M059J (cell line): ENCODE measurements at places on chromosomes 5 and 9. TPM values are rescaled to one million over a fixed set of nuclear protein-coding genes. Genes with fewer than 3 reads are reported as not detected.

- no peak for DNase-seq
These were observed 182.5 kb downstream of the GAPVD1 start for GRCh38 chr9:125444166-125444565.

DNA sequence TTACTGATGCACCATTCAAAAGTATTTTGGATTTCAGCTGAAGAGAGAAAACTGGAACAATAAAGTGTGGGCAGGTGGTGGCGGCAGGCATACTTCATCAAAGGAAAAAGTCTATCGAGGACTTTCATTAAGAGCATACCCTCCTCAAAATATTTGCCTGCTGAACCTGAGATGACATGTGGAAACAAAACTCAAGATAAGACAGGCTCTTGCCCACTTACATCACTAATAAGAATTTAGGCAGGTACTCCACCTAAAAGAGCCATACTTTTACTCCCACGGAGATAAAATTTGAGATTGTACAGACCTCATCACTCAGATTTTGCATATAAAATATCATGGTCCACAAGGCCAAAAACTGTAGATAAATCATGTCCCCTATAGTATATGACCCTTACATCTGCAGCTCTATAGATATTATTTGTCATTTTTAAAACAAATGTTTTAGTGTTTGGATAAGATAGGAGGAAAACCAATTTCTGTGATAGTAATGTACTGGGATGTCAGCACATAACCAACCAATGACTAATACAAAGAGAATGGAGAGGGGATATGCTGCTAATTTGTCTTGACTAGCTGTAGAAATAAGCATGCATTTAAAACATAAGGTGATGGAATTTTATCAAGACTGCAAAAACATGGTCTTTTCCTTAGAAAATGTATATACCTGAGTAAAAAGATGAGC is 730.6 kb upstream of the ZNF608 start:
- DNase-seq: peak; percentile 51

- DNase-seq: peak; percentile 64
These were observed 47.0 kb upstream of the HOMER1 start for GRCh38 chr5:79560771-79561524.

DNA sequence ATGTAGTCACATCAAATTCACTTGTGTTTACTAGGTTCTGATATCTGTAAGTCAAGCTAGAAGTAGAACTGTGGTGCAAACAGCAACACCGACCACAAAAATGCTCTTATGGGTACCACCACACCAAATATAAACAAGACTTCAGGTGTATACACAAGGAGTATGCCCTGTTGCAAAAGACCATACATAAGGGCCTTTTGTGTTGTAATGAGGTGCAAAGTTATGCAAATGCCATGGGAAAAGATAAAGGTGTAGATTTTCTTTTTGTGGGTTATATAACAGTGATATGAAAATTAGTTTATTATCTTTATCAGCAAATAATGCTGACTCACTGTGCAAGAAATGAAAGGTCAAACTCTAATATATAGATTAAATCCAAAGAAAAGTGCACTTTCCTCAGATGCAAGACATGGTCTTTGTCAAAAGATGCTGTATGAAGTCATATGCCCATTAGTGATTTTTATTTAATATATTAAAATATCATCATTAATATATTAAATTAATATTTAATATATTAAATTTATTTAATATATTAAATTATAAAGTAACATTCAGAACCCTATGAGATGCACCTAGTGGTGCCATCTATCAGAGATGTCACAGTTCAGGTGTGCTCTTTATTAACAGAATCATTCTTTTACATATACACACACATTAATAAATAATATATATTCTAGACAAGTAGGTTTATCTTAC is 26.7 kb upstream of the ALDH1A1 start:
- DNase-seq: peak; percentile 42

DNA sequence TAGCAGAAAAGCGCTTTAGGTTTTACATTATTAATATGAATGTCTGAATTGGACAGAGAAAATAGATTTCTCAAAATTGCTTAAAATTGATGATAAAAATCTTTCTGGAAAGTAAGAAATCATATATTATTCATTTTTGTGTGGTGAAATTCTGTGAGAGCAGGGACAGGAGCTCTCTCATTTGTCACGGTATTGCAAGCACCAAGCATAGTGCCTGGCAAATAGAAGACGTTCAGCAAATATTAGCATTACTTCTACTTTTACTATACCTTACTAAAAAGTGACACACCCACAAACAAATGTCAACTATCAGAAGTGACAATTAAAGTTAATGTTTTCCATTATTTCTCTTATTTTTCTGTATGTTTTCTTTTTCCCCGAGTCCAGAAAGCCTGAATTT is 69.1 kb downstream of the XRCC4 start:
- DNase-seq: no peak

DNA sequence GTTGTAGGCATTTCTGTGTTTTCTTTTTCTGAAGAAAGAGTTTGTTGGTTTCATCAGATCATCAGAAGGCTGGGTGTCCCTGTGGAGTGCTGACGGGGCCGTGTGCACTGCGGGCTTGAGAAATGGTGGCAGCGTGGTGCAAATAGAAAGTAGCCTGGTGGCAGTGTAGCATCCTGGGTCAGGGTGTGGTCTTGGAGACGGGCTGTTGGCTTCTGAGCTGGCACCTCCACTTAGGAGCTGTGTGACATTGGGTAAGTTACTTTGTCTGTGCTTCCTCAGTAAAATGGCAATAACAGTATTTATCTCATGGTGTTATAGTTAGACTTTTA is 10.0 kb upstream of the NDST1 start:
- DNase-seq: no peak

DNA sequence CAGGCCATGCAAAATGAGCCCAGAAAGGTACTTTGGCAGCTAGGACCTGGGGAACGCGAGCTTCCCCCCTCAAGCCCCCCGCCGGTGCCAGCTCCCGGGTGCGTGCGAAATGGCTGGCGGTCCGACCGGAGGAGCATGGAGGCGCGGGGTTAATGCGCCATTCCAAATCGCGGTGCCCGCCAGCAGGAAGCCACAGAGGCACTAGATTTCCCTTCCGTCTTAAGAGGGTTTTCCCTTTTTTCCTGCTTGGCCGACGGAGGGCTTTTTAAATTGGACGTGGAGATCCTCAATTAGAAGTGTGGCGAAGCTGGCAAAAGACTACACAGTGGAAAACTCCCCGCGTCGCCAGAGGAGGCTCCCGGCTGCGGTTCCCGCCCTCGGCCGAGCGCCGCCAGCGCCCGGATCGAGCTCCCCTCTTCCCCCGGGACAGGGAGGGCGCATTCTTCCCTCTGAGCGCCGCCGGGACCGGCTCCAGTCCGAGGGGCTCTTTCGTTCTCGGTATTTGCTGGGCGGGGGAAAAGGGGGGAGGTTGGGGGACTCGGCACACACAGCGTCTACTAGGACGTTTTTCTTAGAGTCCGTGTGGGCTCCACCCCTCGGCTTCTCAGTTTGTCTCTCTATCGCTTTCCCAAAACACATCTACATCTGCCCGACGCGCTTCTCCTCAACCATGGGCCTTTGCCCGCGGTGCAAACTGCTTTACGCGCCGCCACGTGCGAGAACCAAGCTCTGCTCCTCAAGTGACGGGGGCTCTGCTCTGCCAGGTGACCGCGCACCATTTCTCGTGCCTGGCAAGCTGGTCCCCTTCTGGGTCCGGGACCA is 3.0 kb downstream of the GDNF start:
- peak; percentile 69 for DNase-seq

DNA sequence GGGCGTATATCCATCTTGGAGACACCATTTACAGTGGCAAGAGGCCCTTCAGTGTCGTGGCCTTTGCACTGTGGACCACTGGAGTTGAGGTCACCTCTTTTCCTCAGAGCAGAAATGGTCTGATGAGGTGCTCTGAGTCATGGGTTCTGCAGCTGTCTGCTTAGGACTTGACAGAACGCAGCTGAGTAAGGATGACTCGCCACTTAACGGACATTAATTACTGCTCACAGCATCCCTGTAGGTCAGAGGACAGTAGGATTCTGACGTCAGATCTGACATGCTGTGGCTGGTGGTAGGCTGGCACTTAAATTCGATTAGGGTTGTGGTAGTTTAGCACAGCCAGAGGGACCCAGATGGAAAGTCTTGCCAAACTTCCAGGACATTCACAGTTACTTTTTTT is 479.4 kb downstream of the DMAC1 start:
- peak; percentile 90 for DNase-seq

- DNase-seq: no peak
These were observed 203.4 kb downstream of the GADD45G start for GRCh38 chr9:89808076-89808755.

DNA sequence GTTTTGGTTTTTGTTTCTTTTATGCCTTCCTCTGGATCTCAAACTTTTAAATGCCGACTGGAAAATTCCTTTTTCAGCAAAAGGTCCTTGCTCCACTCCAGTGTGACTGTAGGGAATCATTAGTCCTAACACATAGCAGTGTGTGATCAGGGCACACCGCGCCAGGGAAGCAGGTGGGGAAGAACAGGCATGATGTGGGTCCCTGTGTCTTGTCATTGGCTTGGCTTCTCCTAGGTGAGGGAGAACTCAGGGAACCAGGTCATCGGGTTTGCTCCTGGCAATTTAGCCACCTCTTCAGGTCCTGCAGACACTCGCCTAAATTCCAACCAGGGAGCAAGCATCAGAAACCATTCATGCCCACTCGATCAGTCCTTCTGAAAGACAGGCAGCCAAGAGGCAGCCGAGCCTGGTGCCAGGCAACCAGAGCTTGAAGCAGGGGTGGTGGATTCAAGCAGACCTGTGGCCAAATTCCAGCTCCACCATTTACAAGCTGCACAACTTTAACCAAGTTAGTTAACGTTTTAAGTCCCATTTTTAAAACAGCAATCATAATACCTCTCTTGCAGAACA is 514.2 kb downstream of the BNC2 start:
- no peak for DNase-seq

DNA sequence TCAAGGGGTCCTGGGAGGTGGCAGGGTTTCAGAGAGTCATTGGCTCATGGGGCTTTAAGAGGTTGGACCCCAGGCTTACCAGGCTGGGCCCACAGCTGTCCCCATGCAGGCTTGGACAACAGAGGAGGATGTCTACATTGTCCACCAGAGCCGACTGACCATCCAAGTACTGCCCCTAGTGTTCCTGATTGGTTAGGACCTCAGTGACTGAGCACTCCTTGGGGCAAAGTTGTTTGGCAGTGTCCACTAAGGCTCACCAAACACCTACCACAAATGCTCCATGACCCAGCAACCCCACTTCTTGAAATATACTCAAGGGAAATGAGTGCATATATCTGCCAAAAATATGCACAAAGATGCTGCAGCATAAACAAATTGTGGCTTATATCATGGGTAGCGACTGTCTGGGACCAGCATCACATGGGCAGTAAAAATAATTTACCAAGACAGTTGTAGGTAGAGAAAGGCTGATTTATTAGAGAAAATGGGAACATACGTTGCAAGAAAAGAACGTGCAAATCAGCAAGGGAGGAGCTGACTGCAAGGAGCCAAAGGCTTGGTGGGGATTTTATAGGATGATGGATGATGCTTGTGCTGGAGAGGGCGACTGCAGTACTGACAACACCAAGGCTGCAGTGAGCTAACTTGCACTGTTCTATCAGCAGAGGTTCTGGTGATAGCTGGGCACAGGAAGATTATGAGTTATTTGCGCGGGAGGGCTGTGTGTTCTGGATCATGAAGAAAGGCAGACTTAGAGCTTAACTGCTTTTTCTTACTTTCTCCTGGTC is 265.2 kb downstream of the GADD45G start:
- DNase-seq: no peak

DNA sequence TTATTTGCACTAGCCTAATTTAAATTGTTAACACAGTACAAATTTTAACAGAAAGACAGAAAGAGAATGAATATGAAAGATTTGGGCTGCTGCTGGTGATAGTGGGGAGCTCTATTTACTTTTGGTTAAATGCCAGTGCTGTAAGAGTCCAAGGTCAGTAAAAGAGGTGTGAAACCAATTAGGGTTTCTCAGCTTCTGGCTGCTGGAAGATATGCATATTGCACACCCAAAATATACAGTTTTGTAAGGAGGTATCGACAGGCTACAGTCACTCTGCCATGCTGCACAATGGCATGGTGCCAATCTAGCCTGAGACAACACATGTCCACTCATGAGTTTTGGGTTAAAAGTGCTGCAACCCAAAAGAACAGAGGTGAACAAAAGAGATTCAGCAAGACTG is 79.3 kb downstream of the PPP2R2B start:
- no peak for DNase-seq

DNA sequence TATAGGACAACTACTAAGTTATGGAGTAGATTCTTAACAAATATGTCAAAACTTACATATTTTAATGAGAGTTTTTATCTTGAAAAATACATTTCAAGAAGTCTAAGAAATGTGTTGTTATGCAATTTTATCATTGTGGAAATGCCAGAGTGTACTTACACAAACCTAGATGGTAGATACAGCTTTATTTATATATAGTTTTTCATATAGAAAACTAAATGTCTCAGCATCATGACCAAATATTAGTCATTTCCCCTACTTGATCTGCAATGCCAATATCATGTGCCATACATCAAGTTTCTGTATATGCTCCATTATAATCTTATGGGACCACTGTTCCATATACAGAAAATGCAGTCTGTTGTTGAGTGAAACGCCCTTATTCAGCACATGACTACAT is 28.7 kb downstream of the CAST start:
- no peak for DNase-seq

DNA sequence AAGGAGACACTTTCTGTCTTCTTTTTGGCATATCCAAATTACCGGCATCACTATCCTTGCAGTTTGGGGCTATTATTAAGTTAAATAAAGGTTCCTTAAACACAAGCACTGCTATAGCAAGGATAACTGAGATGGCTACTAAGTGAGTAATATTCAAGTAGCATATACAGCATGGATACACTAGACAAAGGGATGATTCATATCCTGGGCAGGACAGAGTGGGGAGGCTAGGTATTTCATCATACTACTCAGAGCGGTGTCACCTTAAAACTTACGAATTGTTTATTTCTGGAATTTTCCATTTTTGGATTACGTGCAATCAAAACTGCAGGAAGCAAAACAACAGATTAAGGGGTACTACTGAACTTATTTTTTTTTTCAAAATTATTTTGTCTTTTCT is 54.1 kb downstream of the FER start:
- DNase-seq: peak; percentile 91

- DNase-seq: peak; percentile 48
These were observed 1.3 kb downstream of the SLC35D2 start for GRCh38 chr9:96382175-96382574.

GRCh38 chr5:68350176-68350575 is 134.6 kb downstream of the PIK3R1 start:
- peak; percentile 24 for DNase-seq

GRCh38 chr5:53357439-53357838 is 123.0 kb upstream of the FST start:
- no peak for DNase-seq

Gene ZNF879
- 0.07 and 0.47 TPM in 2 replicates for total RNA-seq

Gene PPP2R2B
- total RNA-seq: 7.6 and 9.1 TPM in 2 replicates

Gene STPG3
- not detected in 2 replicates for total RNA-seq

Gene CNTFR
- 0.05 and 0.07 TPM in 2 replicates for total RNA-seq

Gene PCDHA4
- not detected in 2 replicates for total RNA-seq

Gene PCDHB7
- 1.7 and 2.1 TPM in 2 replicates for total RNA-seq
